Left renal cortex interstitium (tissue), 4 donors: ENCODE measurements at places on chromosomes 11 and 22. TPM values are rescaled to one million over a fixed set of nuclear protein-coding genes. Genes with fewer than 3 reads are reported as not detected.

Gene SCGB2A2
- polyA plus RNA-seq, result not detected

Gene P2RY2
- polyA plus RNA-seq, result 0.77 TPM

Gene NPTXR
- 4.7 TPM for polyA plus RNA-seq

GRCh38 chr11:130420478-130421198, 7.8 kb downstream of the ADAMTS8 start:
- DNase-seq, result no peak

- DNase-seq, result no peak
Measured at GRCh38 chr11:42234451-42234951, 775.0 kb upstream of the LRRC4C start.

DNA sequence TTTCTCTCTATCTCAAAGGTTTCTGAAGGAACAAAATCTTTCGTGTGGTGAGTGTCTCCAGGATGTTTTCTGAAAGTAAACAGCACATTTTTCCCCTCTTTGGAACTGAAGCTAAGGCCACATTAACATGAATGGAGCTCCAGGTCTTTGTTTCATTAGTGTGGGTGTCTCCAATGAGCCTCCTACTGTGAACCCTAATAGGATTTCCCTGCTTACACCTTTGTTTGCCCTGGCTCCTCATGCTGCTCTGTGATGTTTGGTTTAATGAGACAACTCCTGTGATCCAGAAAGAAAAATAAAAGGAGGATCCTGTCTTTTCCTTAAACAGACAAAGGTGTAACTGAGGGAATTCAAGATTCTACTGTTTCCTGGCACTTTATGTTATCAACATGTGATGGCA, 76.9 kb upstream of the SLC6A5 start:
- no peak for DNase-seq

DNA sequence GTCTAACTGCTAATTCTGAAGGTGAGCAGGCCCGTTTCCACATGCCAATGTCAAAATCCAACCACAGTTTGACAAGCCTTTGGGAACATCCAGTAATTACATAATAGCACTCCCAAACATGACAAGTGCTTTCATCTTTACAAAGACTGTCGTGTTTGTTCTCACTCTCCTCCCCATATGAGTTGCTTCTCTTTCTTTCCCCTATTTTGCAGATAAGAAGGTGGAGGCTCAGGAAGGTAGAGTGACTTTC, 55.9 kb upstream of the CD44 start:
- no peak for DNase-seq

DNA sequence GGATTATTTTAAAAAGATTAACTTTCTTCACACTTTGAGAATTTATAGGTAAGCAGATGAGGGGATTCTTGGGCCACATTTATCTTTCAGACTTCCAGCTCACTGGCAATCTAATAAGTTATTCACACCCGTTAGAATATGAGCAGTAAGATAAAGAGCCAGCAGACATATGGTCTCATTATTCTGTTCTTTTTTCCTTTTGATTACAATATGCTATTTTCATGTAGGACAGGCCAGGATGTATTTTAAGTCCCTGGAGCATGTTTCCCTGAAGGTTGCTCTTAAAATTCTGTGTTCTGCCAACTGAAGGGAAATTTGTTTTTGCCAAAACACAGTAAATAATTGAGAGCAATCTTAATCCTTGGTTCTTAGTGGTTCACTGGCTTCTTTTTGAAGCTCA, 22.2 kb downstream of the PDHX start:
- DNase-seq, result no peak
